GM23338 (cell line): ENCODE measurements at places on chromosomes 11 and 22. TPM values are rescaled to one million over a fixed set of nuclear protein-coding genes. Genes with fewer than 3 reads are reported as not detected.

Gene TBC1D10A
- 6.0 and 8.8 TPM in 2 replicates for total RNA-seq

Gene IL17REL
- 0.31 TPM in 1 of 2 replicates, not detected in the other for total RNA-seq

DNA sequence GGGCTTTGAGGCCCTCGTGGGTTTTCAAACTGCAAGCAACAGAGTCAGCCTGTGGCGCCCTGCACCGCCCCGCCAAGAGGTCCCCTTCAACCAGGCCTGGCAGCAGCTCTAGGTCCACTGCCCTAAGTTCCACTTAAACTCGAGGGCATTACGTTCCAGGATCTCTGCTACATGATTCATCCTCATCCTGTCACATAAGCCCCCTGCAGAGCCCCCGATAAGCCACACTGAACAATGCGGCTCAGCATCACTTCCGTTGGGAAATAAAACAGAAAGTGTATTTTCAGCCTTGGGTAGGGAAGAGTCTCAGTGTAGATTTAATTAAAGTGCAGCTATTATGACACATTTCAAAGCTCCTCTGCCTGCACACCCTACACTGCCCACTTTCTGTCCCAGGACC is 24.6 kb downstream of the SULT4A1 start:
- no peak for DNase-seq

- no peak for DNase-seq
Observed at GRCh38 chr11:33147559-33147958, 13.7 kb downstream of the CSTF3 start.

- DNase-seq, result no peak
Observed at GRCh38 chr11:41040474-41040873, 419.0 kb downstream of the LRRC4C start.

GRCh38 chr11:127000981-127001380 is 411 bp upstream of the KIRREL3 start:
- no peak for DNase-seq

GRCh38 chr11:48091426-48092102 is 111.2 kb downstream of the PTPRJ start:
- DNase-seq, result no peak

DNA sequence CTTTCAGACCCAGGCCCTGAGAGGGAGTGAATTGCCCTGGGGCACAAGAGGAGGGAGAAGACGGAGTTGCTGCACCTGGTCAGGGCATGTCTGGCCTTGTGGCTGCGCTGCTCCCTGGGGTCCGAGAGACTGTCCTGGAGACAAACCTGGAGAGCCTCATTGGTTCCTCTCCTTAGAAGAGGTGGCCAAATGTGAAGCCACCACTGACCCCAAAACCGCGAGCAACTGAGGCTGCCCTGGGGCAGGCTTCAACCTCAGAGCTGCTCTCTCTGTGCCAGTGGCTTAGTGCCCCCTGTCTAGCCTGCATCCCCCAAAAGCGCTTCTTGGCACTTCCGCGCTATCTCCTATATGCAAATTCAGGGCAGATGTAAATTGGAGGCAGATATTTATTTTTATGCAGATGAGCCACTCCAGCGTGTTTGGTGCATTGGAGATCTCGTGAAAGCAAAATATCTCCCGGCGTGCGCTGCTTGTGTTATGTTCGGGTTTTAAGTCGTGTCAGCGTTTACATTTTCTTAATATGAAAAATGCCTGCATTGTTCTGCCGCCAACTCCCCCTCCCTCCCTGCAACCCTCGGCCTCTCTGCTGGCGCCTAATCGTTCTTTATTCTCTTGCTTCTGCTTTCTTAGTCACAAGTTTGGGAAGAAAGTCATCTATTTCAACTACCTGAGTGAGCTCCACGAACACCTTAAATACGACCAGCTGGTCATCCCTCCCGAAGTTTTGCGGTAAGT is 69.5 kb downstream of the ARHGAP8 start:
- no peak for DNase-seq

- no peak for DNase-seq
Observed at GRCh38 chr11:79942646-79943045, 501.8 kb upstream of the TENM4 start.
